ENCODE measurements at places on chromosomes 2 and 18. TPM values are rescaled to one million over a fixed set of nuclear protein-coding genes. Genes with fewer than 3 reads are reported as not detected.

- DNase-seq: no peak
Observed at GRCh38 chr2:215429424-215429823, 6.4 kb downstream of the FN1 start.

- DNase-seq: no peak
Observed at GRCh38 chr2:113886479-113887008, 3.3 kb upstream of the ACTR3 start.

GAD1 gene
- total RNA-seq: not detected

DNA sequence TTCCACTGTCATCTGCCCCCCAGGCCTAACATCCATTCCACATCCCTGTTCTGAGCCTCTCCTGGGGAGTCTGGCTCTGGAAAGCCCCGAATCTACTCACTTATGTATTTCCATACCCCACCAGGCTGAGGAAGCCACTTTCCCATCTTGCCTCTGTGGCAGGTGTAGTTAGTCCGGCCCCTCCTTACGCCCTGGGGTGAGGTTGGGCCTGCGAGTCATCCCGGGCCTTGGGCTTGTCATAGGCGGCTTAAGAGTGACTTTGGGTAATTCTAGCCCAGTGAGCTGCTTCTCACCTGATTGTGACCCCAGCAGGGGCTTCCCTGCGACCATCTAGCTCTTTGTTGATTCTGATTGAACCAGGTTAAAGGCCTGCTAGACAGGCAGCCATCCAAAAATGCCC is 21.1 kb downstream of the PCARE start:
- no peak for DNase-seq

- no peak for DNase-seq
Observed at GRCh38 chr2:215540658-215541057, 104.8 kb upstream of the FN1 start.

GRCh38 chr2:201854221-201854801 is 48.0 kb downstream of the CDK15 start:
- no peak for DNase-seq

DNA sequence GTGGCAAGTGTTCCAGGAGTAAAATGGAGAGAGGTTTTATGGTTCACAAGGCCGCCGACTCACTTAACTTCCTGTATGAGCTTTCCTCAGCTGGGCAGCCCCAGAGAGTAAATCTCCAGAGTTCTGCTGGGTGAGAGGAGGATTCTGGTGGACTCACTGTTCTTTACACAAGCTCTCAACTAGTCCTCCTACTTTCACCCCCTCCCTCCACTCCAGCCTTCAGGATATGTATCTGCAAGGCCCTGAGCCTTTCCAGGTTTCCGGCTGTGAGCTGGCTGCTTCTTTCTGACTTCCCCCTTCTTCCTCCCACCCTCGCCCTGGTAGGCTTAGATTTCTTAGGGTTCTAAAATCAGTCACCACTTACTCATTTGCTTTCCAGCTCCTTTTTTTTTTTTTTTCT is 34.0 kb downstream of the EML6 start:
- no peak for DNase-seq

DNA sequence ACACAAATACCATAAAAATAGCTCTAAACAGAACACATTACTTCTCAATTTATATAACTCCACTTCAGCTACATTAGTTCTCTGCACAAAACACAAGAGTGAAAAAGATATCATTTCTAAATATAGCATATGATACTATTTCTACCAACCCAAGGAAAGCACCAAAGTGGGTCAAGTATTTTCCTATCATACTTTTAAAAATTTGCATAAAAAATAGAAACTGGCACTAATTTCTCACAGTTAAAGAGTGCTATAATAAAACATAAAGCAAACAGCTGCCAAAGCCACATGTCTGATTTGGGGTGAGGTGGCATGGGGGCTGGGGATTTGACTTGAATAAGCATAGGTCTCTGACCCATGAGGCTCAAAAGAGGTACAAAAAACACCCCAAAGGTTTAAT is 61.5 kb downstream of the BARD1 start:
- DNase-seq: no peak

DNA sequence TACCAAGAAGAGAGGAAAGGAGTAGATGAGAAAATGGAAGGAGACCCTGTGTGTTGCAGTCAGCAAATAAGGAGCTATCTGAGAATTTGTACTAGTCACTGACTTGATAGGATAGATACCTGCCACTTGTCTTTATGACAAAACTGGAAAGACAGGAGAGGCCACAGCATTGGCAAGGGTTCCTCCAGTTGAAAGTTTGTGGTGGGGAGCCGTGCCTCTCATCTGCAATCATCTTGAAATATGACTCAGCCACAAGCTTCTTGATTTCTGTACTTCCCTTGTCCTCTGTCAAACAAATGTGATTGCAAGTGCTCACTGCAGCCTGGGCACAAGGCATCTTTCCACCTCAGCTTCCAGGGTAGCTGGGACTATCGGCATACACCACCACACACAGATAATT is 99.1 kb downstream of the GREB1L start:
- no peak for DNase-seq

SERPINB2 gene
- total RNA-seq: not detected

DNA sequence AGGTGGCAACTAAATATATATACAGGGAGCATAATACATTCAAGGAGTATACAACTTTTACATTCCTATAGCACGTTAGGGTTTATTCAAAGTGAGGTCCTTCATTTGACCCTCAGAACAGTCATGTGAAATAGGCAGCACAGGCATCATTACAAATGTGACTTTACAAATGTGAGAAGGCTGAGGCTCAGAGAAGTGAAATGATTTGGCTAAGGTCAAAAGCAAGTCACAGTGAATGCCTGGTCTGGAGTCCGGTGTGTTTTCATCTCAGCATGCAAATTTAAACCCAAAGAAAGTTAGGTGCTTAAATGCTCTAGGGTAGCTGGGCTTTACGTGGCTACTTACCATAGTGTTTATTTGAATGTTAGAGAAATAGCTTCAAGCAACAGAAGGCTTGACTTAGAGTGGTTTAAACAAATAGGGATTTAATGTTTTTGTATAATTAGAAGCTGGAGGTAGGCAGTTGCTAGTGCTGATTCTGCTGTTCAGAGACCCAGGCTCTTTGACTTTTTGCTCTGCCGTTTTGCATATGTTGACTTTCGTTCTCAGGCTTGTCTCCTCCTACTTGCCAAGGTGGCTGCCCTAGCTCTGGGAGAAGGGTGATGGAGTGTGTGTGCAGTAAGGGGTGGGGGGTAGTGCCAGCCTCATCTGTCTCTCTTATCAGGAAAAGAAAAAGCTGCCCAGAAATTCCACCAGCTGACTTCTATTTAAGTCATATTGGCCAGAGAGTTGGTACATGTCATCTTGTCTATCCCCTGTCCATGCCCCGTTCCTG is 89.2 kb downstream of the PLCL1 start:
- DNase-seq: no peak

- no peak for DNase-seq
Observed at GRCh38 chr18:69161383-69162028, 239.2 kb upstream of the DOK6 start.

GRCh38 chr2:101823347-101823791 is 125.9 kb downstream of the MAP4K4 start:
- no peak for DNase-seq

GRCh38 chr2:145595296-145595695 is 1075.4 kb upstream of the ZEB2 start:
- no peak for DNase-seq

DNA sequence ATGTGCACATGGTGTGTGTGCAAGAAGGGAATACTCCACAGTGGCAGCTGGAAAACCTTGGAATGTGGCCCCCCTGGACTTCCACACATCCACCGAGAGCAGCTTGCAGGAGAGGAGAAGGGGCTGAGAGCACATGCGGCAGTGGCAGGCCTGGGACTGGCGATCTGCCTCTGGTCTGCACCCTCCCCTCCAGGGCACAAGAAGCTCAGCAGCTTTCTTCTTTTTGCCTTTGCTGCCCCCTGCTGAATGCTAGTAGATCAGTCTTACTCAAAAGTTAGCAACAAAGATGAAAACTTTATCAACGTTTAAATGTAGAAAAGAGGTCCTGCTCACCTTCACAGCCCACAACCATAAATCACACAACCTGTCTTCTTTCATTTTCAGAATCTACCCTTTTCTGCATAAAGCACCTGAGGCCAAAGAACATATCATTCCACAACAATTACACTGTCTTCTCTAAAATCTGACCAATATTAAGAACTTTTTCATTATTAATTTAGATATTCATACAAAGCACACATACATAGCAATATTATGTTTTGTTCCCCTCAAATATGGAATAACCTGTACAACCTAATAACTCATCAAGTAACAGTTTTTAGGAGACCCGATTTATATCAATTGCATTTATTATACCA is 34.6 kb downstream of the TGFBRAP1 start:
- DNase-seq: no peak

DNA sequence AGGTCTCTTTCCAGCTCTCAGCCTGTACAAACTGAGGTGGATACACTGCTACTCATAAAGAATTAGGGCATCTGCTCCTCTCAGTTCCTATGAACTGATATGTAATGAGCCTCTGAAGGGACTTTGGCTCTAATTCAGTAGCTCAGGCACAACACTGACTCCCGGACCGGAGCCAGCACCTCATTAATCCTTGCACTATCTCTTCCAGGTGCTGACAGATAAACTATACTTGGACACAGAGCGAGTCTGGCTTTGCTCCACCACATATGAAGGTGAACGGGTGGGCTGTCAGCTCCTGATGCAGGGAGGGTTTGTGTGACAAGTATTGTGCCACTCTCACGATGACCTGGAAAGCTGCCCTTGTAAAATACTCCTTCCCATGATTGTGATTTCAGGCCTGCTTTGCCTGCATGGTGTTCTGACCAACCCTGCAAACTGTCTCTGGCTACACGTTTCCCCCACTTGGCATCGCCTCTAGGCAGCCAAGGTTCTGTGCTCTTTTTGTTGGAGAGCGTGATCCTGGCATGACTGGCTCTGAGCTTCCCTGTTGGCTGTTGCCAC is 111.6 kb upstream of the LMAN1 start:
- DNase-seq: no peak

RAX gene
- not detected for total RNA-seq

GRCh38 chr18:46068763-46069162 is 3.3 kb downstream of the PSTPIP2 start:
- no peak for DNase-seq

GRCh38 chr2:232310696-232311095 is 67.9 kb upstream of the ALPP start:
- DNase-seq: no peak

NLRC4 gene
- 3.1 TPM for total RNA-seq

DNA sequence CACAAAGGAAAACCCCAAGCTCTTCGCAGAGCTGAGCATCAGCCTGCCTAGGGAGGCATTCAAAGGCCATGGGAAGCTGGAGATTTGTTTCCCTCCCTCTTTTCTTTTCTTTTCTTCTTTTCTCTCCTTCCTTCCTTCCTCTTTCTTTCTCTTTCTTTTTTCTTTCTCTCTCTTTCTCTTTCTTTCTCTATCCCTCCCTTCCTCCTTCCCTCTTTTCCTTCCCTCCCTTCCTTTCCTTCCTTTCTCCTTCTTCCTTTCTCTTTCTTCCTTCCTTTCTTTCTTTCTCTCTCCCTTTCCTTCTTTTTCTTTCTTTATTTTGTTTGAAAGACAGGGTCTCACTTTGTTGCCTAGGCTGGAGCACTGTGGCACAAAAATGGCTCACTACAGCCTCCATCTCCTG is 168.4 kb upstream of the ARL4C start:
- no peak for DNase-seq

- DNase-seq: no peak
Observed at GRCh38 chr2:26710145-26710544, 17.6 kb downstream of the KCNK3 start.
